Stimulated activated naive B cell treated with anti-CD40 and anti-IgM and Interleukin-4, amounts not matched to agents 10 μg/mL and 1 μg/mL and 100 μg/mL, for 72 hours (primary cell): ENCODE measurements at places on chromosomes 16 and 17.
A peak's percentile ranks its signal among the peaks of the same experiment; 100 is the strongest.

DNA sequence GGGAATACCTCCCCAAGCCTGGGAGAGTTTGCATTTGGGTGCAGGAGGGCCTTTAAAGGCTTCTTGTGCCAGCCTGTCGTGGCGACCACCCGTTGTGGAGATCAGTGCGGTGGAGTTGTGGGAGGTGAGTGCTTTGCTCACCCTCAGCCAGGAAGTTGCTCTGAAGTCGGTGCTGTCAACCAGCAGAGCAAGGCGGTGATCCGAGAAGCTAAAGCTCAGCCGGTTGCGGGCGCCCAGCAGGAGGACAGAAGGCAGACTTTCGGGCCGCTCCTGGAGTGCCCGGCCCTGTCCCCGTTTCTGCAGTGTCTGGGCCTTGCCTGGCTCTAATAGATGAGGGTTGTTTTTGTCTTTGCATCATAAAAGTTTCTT lies 1.4 kb downstream of the UBE2I start:
- no peak for DNase-seq

DNA sequence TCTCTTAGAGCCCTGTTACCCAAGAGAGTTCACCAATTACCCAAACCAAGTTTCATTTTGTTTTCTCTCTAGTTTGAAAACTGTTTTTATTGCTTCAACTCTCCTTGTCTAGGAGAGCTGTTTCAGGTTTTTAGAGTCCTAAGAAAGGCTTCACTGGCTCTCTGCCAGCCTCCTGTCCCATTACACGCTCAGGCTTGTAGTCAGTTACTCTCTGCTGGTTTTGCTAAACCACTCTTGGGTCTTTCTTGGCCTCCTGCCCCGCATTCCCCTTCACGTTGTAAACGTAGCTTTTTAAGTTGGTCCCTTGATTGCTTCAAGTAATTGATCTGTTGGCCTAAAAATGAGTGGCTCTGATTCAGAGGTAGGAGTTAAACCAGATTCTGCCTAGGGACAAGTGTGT lies 529.1 kb downstream of the MAF start:
- no peak for DNase-seq

- DNase-seq: peak; percentile 35
These were observed 7.4 kb upstream of the DHRS7B start for GRCh38 chr17:21119247-21119918.

DNA sequence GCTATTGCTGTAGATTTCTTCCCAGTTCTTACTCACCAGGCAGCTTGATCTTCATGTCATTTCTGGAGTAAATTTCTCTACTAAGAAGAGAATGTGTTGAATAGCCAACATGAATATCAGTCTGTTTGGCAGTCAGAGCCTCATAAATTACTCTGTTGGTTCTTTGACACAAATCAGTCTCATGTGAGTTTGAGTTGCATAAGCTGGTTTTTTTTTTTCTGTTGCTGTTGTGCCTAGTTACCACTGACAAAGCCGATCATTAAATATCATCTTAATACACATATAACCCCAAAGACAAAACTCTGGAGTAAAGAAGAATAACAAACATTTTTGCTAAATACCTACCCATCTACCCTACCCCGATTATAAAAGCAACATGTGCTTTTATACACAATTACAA lies 240.5 kb upstream of the KCNJ16 start:
- DNase-seq: no peak

- DNase-seq: no peak
These were observed 2.8 kb upstream of the KRT40 start for GRCh38 chr17:40986920-40987319.

GRCh38 chr17:75617675-75618074 lies 15.6 kb upstream of the SMIM5 start:
- DNase-seq: no peak

- no peak for DNase-seq
These were observed 5.3 kb upstream of the MFAP4 start for GRCh38 chr17:19392303-19392702.

DNA sequence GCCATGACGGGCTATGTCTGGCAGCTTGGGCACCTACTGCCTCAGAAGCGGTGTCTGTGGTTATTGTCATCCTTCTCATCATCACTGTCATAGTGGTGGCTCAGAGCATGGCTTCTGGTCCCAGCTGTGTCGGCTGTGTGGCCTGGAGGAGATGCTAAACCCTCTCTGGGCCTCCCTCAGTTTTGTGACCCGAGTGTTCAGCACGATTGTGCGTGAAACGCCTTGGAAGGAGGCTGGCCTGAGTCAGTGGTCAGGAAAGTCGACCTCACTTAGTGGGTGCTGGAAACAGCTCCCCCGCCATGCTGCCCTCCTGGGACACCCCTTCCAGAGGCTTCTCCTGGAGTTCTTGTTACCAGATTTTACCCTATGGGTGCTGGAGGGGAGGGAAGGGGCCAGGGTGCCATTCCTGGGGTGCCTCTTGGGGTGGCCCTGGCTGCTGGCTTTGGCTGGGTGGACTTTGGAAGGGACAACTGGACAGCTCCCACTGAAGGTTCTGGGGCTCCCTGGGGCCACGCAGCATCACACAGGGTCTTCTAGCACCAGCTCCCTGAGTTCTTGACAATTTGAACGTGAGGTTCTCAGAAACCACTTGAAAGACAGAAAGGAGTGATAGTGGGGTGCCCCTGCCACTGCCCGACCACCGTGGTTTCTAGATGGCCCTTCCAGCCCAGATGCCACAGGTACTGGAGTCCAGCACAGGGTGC lies 226.5 kb upstream of the GSE1 start:
- no peak for DNase-seq

- no peak for DNase-seq
These were observed 8.7 kb upstream of the KAT7 start for GRCh38 chr17:49779739-49780231.

GRCh38 chr17:37361543-37361942 lies 14.2 kb upstream of the C17orf78 start:
- no peak for DNase-seq

GRCh38 chr16:14628806-14629611 lies 1.1 kb downstream of the PARN start:
- DNase-seq: no peak

DNA sequence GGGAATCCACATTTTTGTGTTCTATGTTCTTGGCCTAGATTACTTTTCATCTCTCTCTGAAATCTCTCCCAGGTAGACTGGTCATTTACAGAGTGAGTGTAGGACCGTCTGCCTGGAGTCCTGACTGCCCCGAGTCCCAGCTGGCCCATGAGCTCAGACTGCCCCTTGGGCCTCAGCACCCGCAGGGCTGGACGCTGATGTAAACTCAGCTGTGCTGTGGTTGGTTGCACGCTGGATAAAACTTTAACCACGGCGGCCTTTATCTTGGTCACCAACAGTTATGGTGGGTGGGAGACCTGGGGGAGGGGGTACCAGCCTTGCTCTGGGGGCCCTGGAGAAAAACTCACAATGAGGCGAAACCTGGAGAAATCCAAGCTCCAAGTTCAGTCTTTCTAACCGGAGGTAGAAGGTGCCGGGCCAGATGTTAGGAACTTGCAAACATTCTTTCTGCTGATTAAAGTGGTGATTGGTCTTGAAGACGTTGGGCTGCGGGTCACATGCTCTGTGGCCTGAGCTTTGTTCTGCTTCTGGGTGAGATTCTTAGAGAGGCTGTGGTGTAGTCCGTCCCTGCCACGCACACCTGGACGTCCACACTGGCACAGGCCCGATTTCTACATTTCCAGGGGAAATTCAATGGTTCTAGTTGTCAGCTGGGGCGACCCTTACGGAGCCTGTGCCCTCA lies 6.9 kb downstream of the METRNL start:
- no peak for DNase-seq

DNA sequence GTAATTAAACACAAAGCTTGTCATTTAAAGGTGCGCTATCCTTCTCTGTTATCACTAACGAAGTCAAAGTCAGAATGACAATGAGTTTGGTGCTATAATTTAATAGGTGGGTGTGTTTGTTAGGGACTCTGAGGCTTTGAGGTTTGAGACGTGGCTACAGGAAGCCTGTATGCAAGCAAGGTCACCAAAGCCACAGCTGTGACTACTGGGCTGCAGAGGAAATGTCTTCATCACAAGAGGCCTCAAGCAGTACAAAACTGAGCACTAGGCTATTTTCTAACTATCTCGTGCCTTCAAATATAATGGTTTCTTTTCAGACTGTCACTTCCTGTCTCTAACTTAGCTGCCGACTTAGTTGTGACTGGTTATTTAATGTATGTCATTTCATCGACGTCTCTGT lies 141.2 kb downstream of the AATF start:
- DNase-seq: no peak

GRCh38 chr17:6365200-6365943 lies 69.5 kb downstream of the AIPL1 start:
- no peak for DNase-seq

- no peak for DNase-seq
These were observed 31.1 kb upstream of the SLC47A1 start for GRCh38 chr17:19502517-19502916.

GRCh38 chr17:61382796-61383688 lies 16.6 kb upstream of the TBX2 start:
- DNase-seq: no peak

DNA sequence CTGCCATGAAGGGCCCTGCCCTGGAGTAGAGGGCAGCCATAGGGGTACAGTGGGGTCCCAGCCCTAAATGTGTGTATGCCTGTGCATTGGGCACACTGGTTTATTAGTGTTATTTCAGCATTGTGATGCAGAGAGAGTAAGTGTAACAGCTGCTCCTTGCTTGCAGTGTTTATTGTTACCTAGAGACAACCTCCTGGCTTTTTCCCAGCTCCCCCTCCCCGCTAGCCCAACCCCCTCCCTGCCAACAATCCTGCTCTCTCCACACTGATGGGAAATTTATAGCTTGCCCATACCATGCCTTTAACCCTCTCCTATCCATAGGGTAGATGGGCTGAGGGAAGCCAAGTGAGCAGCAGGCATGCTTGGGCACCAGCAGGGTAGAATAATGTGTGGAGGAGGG lies 51.3 kb downstream of the NEUROD2 start:
- no peak for DNase-seq

- DNase-seq: no peak
These were observed 57.9 kb upstream of the CNEP1R1 start for GRCh38 chr16:49967012-49967559.

DNA sequence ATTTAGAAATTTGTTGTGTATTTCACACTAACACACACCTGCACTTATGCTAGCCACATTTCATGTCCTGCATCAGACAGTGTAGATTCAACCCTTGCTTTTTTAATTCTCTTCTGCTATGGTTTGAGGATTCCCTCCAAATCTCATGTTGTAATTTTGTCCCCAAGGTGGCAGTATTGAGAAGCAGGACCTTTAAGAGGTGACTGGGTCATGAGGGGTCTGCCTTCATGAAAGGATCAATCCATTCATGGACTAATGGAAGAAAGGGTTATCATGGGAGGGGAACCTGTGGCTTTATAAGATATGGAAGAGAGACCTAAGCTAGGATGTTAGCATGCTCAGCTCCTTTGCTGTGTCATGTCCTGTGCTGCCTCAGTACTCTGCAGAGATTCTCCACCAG lies 1032.2 kb downstream of the CDH11 start:
- DNase-seq: no peak

- no peak for DNase-seq
These were observed 13.1 kb downstream of the SPATA33 start for GRCh38 chr16:89670496-89671431.

DNA sequence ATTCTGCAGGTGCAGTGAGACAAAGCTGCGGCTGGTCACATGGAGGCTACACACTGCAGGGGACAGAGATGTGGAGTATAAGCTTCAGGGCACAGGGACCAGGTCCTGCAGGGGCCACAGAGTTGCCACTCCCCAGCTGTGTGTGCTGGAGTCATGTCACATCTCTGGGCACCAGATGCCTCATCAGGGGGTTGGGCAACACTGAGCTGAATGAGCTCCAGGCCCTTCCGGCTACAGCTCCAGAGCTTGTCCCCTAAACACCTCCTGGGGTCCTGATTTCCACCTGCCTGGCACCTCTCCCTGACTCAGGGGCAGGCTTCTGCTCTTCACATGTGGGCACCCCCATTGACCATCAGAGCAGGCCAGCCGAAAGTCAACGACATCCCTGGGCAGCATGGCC lies 32.5 kb downstream of the SPHK1 start:
- no peak for DNase-seq

GRCh38 chr17:17115620-17116019 lies 73.4 kb downstream of the MPRIP start:
- DNase-seq: no peak

DNA sequence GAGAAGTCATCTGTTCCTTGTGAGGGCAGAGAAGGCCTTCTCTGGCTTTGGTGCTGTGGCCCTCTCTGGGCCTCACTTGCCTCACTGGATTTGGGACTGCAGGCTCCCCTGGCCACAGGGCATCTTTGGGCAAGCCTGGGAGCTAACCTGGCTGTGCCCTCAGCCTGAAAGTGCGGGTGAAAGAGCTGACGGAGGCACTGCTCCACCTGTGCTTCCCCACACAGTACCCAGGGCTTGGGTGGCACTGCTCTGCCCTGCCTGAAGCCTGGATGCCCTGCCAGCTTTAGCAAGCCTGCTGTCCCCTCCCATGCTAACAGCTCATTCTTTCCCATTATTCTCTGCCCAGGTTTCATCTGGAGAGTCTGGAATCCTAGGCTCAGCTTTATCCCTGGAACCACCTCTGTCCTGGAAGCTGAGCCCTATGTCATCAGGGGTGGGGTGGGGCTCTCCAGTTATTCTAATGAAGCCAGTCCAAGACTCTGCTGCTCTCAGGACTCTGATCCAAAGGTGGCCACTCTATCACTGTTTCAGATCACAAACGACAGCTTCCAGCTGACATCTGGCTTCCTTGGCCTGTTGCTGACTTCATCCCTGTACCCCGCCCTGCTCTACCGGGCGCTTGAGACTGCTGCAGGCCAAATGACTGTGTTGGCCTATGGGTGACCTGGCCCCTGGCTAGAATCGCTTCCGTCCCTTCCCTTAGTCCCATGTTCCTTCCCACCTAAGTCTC lies 29.3 kb downstream of the HIC1 start:
- no peak for DNase-seq

DNA sequence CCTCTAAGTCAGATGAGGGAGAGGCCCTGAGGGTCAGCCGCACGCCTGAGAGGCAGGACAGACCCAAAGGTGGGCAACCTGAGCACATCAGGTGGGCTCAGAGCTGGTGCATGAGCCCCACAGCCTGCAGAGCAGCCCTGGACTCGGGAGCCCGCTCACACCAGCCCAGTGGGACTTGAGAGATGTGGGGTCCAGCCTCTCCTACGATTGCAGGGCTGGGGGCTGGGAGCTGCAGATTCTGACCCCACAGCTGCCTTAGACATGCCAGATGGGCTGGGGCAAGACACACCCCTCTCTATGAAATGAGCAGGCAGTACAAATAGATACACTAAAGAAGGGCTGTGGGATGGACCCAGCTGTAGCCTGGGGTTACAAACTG lies 77.1 kb upstream of the RBL2 start:
- DNase-seq: no peak

DNA sequence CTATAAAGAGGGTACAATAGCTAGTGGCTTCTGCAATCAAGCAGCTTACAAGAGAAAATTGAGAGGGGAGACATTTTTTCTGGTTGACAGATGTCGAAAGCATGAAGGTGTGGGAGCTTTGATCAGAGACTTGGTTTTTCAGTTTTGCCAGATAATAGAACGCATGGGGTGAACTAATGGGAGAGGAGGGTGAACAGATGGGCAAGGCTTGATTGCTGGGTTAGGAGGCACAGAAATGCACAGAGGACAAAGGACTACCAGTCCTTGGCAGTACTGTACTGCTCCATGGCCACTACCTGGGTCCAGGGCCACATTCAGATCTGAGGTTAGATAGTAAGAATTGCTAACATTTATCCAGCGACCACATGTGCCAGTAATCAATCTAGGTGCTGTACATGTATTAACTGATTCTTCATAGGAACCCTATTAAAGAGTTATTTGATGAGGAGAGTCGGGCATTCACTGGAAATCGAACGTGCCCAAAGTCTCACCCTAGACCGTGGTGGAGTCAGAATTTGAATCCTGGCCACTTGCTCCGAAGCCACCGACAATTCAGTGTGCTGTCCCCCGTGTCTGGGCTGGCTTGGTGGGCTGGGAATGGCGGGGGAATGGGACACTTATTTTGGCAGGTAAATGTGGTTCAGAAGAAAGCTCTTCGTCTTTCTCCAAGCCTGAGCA lies 873 bp upstream of the KSR1 start:
- no peak for DNase-seq
